ENCODE measurements at places on chromosomes 2 and 18.

DNA sequence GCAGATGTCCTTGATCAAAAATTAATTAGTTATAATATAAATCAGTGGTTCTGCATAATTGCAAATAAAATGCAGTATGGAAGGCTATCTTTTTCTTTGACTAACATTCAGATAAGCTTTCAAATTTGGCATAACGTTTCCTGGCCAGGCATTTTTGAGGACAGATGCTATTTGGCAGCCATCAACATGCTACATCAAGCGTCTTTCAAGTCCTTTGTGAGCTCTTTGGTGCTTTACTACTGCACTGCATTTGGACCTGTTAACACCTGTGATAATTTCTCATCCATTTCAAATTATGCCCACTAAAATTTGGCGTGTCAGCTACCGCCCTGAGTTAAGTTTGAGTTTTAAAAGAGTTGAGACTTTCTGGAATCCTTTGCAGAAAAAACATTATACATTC, 545.7 kb downstream of the STK39 start:
- DNase-seq, result no peak

- DNase-seq, result no peak
These were observed 86.2 kb downstream of the COX7A2L start for GRCh38 chr2:42274863-42275262.

- DNase-seq, result no peak
These were observed 31.8 kb downstream of the TMEM17 start for GRCh38 chr2:62474176-62474575.

- DNase-seq, result peak; percentile 18
These were observed 9.4 kb downstream of the C2orf42 start for GRCh38 chr2:70181363-70181956.

- no peak for DNase-seq
These were observed 22.7 kb upstream of the NCL start for GRCh38 chr2:231486851-231487596.
